Keratinocyte (primary cell): ENCODE measurements at places on chromosomes 2 and 18. TPM values are rescaled to one million over a fixed set of nuclear protein-coding genes. Genes with fewer than 3 reads are reported as not detected.

DNA sequence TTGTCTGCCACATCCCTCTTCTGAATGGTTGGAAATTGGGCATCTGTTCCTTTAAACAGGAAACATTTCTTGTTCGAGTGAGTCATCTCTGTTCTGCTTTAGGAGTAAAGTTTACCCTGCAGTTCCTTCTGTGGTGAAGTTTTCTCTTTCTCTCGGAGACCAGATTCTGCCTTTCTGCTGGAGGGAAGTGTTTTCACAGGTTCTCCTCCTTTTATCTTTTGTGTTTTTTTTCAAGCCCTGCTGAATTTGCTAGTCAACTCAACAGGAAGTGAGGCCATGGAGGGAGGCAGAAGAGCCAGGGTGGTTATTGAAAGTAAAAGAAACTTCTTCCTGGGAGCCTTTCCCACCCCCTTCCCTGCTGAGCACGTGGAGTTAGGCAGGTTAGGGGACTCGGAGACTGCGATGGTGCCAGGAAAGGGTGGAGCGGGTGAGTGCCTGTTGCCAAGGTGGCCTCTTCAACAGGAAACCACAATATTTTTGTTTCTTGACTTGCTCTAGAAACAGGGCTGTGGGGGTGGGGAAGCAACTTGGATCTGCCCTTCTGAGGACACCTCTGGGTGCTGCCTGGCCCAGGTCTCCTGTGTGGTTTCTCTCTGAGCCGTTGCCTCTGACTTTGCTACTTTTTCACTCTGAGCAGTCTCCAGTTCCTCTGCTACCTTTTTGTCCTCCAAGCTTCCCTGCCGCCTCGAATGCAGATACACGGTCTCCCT lies 2.2 kb upstream of the CASP8 start:
- peak; percentile 46 for DNase-seq
- no peaks in the 10 kb centered on the region for H3K27me3 ChIP-seq

Gene SCN7A
- not detected in 3 replicates for polyA plus RNA-seq

GRCh38 chr2:106358081-106358480 lies 110.1 kb downstream of the RGPD3 start:
- no peak overlapping the region for H3K4me3 ChIP-seq
- H3K36me3 ChIP-seq: no peaks in the 10 kb centered on the region
- no peaks in the 10 kb centered on the region for H3K4me1 ChIP-seq
- no peak for DNase-seq
- no peaks in the 10 kb centered on the region for H3K27me3 ChIP-seq

Gene MAP4K3
- 10.3 to 19.4 TPM (median 11.9 TPM) in 3 replicates for polyA plus RNA-seq

DNA sequence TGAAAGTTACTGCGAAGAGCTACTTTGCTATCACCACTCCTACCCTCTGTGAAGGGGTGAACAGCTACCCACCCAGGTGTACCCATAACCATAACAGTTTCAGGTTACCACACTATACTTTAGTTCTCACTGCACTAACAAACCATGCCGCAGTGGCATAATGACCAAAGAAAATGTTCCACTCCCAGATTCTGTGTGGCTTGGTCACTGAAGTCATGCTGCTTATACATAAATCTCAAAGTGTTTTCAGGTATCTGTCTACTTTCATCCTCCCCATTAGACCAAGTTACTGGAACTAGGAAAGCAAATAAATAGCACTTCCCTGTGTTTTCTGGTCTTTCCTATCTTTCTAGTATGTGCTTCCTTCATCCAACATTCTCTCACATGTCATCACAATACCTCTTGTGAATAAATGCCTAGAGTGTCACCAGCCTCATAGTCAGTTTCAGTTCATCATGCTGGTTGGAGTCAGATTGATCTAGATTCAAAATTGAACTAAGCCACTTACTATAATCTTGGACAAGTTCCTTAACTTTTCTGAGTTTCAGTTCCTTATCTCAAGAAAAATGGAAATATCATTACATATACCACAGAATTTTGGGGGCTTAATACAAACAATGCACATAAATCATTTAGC lies 293.6 kb downstream of the FSIP2 start:
- no peaks in the 10 kb centered on the region for H3K27me3 ChIP-seq
- no peaks in the 10 kb centered on the region for H3K4me1 ChIP-seq
- DNase-seq: no peak
- H3K27ac ChIP-seq: no peak overlapping the region

Gene SKA1
- polyA plus RNA-seq: 1.1 to 8.4 TPM (median 7.2 TPM) in 3 replicates

GRCh38 chr2:5359397-5359796 lies 332.8 kb upstream of the SOX11 start:
- DNase-seq: no peak
- H3K36me3 ChIP-seq: no peaks in the 10 kb centered on the region
- no peaks in the 10 kb centered on the region for H3K4me1 ChIP-seq
- no peak overlapping the region for H3K4me3 ChIP-seq

DNA sequence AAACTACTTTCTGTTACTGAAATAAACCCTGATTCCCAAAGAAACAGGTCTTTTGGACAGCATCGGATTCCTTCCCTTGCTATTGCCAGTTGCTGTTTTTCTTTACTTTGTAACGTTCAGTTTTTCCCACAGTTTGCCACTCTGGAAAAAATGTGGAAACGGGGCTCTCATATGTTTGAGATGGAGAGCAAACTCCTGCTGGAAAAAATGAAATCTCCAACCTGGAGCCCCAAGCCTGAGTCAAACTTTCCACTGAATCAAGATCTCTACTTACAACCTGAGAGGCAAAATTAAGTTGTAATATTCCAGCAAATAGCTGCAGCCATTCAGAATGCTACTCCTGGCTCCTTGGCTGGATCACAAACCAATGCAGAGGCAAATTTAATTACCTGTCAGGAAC lies 270.7 kb downstream of the SRBD1 start:
- no peak for DNase-seq
- no peaks in the 10 kb centered on the region for H3K36me3 ChIP-seq
- H3K27me3 ChIP-seq: peaks cover 16% of the 10 kb centered on the region
- no peak overlapping the region for H3K27ac ChIP-seq

DNA sequence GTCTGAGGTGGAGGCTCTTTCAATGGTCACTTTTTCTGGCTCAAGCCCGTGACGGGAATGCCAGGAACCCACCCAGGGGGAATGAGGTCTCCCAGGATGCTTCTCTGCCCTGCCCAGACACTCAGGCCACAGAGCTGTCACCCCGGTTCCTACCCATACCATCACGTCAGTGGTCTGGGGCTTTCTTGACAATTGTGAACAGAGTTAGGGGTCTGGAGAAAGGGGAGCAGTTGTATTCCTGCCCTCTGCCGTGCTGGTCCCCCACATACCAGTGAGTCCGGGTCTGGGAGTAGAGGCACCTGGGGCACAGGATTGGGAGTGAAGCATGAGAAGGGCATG lies 97.2 kb downstream of the B3GNT2 start:
- no peak overlapping the region for H3K27ac ChIP-seq
- DNase-seq: no peak

- H3K4me1 ChIP-seq: peaks cover 36% of the 10 kb centered on the region
- H3K4me3 ChIP-seq: no peak overlapping the region
- H3K27ac ChIP-seq: peak overlapping the region; percentile 33
- H3K36me3 ChIP-seq: peaks cover 3% of the 10 kb centered on the region
- H3K27me3 ChIP-seq: no peaks in the 10 kb centered on the region
Measured at GRCh38 chr2:9212010-9212635, 5.5 kb downstream of the ASAP2 start.

DNA sequence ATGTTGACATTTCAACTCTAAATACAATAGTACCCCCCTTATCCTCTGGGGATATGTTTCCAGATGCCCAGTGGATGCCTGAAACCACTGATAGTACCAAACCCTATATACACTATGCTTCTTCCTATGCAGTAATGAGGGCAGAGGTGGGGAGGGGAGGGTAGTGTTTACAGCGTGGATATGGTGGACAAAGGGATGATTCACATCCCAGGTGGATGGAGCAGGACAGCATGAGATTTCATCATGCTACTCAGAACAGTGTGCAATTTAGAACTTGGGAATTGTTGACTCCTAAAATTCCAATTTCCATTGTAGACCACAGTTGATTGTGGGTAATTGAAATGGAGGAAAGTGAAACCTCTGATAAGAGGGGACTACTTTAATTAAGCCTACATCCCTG lies 75.4 kb downstream of the TSN start:
- no peaks in the 10 kb centered on the region for H3K4me1 ChIP-seq
- no peak overlapping the region for H3K27ac ChIP-seq
- H3K4me3 ChIP-seq: no peak overlapping the region
- DNase-seq: no peak

DNA sequence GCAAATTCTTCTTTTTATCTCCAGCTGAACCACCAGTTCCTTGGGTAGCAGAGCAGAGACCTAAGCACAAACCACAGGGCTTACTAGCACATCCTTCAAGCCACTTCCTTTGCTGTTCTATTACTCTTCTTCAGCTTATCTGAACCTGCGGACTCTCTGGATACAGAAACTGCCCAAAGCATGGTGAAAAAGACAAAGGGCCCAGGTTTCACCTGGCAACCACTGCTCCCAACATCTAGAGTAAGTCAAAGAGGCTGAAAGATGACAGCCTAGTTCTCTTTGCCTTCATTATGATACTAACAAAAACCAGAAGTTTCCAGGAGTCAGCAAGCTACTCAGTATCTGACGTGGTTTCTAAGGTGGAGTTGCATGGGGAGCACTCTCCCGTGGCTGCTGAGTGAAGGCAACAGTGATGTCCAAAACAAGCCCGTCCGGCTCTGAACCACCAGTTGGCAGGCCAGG lies 43.4 kb downstream of the KANSL3 start:
- H3K4me1 ChIP-seq: peaks cover 1% of the 10 kb centered on the region
- H3K4me3 ChIP-seq: no peak overlapping the region
- no peak overlapping the region for H3K27ac ChIP-seq
- H3K36me3 ChIP-seq: peaks cover 27% of the 10 kb centered on the region
- DNase-seq: no peak

DNA sequence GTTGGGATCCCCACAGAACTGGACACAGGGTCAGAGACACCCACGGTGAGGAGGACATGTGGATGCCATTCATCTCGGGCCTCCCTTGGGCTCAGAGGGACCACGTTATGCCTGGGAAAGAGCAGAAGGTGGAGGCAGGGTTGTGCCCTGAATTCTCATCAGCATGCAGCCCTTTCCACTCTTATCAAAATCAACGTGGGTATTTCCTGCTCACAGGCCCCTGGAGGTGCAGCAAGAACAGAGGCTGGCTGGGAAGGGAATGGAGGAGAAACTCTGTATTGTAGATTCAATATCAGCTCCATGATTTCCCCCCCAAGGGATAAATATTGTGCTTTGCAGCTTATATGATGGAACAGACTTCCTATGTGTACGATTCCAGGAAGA lies 90.9 kb downstream of the SETBP1 start:
- no peak for DNase-seq
- no peaks in the 10 kb centered on the region for H3K36me3 ChIP-seq
- no peaks in the 10 kb centered on the region for H3K27me3 ChIP-seq
- no peaks in the 10 kb centered on the region for H3K4me1 ChIP-seq

GRCh38 chr18:58814317-58814716 lies 50.4 kb upstream of the ZNF532 start:
- H3K4me3 ChIP-seq: no peak overlapping the region
- H3K27ac ChIP-seq: no peak overlapping the region
- no peaks in the 10 kb centered on the region for H3K4me1 ChIP-seq
- no peaks in the 10 kb centered on the region for H3K27me3 ChIP-seq

DNA sequence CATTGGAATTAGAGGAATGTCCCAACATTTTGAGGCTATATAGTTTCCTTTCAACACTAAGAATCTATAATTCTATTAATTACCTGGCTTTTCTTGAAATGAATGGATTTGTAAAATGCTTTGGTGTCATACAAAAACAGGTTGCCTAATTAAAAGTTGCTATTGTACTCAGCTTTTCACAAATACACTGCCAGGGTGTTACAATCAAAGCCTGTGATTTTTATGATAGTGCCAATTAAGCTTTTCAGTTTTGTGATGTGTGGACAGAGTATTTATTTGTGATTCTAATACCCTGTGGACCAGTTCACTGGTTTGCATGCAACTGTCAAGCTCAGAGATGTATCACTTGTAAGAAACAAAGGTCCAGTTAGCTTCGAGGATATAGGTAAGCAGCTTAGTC lies 71.8 kb downstream of the NAB1 start:
- H3K27me3 ChIP-seq: no peaks in the 10 kb centered on the region
- H3K4me3 ChIP-seq: no peak overlapping the region
- no peak for DNase-seq

Gene ALKAL2
- polyA plus RNA-seq: not detected in 3 replicates

- H3K36me3 ChIP-seq: no peaks in the 10 kb centered on the region
- no peak overlapping the region for H3K27ac ChIP-seq
- H3K27me3 ChIP-seq: no peaks in the 10 kb centered on the region
Measured at GRCh38 chr2:12548906-12549305, 167.8 kb upstream of the TRIB2 start.

- H3K36me3 ChIP-seq: no peaks in the 10 kb centered on the region
- peaks cover 4% of the 10 kb centered on the region for H3K4me1 ChIP-seq
- no peaks in the 10 kb centered on the region for H3K27me3 ChIP-seq
- no peak overlapping the region for H3K4me3 ChIP-seq
Measured at GRCh38 chr2:147575106-147575505, 269.7 kb upstream of the ACVR2A start.

GRCh38 chr2:28842042-28842441 lies 28.1 kb downstream of the TRMT61B start:
- no peaks in the 10 kb centered on the region for H3K27me3 ChIP-seq
- DNase-seq: no peak
- no peak overlapping the region for H3K4me3 ChIP-seq
- no peaks in the 10 kb centered on the region for H3K4me1 ChIP-seq

DNA sequence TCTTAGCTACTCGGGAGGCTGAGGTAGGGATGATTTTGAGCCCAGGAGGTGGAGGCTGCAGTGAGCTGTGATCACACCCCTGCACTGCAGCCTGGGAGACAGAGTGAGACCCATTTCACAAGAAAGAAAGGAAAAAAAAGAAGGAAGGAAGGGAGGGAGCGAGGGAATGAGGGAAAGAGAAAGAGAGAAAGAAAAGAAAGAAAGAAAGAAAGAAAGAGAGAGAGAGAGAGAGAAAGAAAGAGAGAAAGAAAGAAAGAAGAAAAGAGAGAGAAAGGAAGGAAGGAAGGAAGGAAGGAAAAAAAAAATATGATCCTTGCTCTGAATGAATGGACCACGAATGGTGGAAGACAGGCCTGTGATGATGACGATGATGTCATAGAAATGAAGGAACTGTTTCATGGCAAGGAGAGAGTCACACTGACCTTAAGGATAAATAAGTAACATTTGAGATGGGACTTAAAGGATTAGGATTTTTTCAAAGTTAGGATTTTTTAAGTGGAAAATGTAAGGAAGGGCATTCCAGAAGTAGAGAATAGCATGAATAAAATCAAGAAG lies 2.2 kb upstream of the GORASP2 start:
- H3K4me1 ChIP-seq: peaks cover 10% of the 10 kb centered on the region
- H3K4me3 ChIP-seq: no peak overlapping the region
- no peak overlapping the region for H3K27ac ChIP-seq
- no peak for DNase-seq
- H3K36me3 ChIP-seq: no peaks in the 10 kb centered on the region

DNA sequence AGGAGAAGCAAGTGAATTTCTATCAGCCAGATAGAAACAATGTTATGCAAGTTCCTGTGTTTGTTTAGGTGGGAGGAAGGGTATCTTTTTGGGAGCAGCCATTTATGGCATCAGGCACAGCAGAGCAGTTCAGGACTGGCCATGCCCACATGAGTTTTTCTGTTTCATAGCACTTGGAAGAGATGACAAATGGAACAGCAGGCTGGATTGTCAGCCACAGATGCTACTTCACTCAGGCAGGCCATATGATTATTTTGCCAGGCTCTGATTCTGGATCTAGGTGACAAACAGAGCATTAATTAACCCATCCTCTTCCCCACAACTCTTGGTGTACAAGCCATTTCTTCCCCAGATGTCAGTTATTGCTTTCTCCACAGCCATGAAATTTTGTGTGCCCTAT lies 63.8 kb downstream of the GALNT13 start:
- DNase-seq: no peak
- no peaks in the 10 kb centered on the region for H3K36me3 ChIP-seq
- H3K27me3 ChIP-seq: no peaks in the 10 kb centered on the region
- no peak overlapping the region for H3K4me3 ChIP-seq
- no peak overlapping the region for H3K27ac ChIP-seq

- no peaks in the 10 kb centered on the region for H3K27me3 ChIP-seq
- no peak overlapping the region for H3K4me3 ChIP-seq
- H3K36me3 ChIP-seq: peaks cover 3% of the 10 kb centered on the region
- DNase-seq: no peak
- no peak overlapping the region for H3K27ac ChIP-seq
Measured at GRCh38 chr2:62217421-62217820, 21.5 kb downstream of the B3GNT2 start.
